ENCODE measurements at places on chromosomes 12 and 14.
A peak's percentile ranks its signal among the peaks of the same experiment; 100 is the strongest.

DNA sequence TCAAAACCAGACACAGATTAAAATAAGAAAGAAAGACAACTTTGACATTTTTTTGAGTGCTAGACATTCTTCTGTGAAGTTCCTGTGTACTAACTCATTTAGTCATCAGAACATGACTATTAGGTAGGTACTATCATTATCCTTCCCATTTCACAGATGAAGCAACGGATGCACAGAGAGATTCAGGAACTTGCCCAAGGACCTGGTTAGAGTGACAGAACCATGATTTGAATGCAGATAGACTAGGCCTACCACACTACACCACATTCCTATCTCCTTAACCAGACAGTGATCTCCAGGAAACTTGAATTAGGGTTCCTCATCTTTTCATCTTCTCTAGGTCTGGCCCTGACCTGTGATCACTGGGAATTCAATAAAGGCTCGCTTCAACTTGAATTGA, 54.4 kb upstream of the MED13L start:
- DNase-seq, result no peak

DNA sequence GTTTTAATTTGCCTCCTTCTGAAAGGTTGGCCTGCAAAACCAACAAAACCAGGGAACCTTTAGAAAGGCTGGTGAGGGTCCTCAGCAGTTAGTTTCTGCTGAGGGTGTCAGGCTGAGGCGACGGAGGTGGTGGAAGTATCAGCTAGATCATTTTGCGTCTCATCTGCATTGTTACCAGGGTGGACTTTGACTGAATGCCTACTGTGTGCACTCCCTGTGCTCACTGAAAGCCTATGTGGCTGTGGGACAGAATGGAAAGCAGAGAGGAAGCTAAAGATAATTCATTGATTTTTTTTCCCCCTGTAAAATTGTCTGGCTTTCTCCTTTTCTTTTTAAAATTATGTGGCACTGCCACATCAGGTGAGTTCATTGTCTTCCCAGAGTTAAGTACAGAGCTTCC, 68.4 kb upstream of the SRSF5 start:
- DNase-seq, result no peak

- no peak for DNase-seq
Observed at GRCh38 chr14:103317976-103318580, 16.0 kb upstream of the EIF5 start.

DNA sequence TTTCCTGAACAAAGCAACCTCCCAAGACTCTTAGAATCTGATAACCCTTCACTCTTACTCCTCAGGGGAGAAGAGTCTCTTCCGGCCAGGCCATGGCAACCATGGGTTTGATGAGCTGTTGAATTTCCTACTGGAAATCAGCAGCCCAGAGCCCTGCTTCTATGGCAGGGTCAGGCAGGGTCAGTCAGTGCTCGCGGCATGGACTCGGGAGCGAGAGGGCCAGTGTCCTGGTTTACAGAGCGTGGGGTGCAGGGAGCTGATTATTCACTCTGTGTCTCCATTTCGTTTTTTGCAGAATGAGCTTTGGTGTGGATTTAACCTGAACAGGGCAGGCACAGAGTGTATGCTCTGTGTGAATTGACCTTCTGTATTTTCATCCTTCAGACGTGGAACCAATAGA, 340.6 kb upstream of the SFSWAP start:
- no peak for DNase-seq

- DNase-seq, result no peak
Observed at GRCh38 chr14:84877061-84877460, 652.9 kb upstream of the FLRT2 start.

DNA sequence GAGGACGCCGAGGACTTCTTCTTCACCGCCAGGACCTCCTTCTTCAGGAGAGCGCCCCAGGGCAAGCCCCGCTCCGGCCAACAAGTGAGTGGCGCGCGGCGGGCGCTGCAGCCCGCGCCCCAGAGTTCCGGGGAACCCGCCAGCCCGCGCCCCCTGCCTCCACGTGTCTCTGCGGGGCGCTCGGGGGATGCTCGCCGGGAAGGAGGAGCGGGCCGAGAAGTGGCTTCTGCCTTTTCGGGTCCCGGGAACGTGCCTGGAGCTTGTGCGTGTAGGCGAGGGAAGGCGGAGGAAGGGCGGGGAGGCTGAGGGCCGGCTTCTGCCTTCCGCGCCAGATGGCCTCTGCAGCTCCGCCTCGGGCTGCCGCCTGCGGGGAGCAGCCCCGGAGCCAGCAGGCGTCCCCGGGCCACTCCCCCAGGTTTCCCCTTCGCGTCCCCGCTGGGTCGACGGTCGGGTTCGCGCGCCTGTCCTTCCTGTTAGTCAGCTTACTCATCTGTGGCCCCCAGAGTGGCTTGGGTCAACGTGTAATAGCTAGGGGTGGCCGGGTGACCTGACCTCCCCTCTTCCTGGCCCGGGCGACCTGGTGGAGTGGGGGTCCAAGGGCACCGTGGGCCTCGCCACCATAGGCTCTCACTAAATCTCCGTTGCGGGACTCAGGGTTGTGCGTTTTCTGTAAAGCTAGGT, 505 bp downstream of the RASSF3 start:
- peak; percentile 73 for DNase-seq

DNA sequence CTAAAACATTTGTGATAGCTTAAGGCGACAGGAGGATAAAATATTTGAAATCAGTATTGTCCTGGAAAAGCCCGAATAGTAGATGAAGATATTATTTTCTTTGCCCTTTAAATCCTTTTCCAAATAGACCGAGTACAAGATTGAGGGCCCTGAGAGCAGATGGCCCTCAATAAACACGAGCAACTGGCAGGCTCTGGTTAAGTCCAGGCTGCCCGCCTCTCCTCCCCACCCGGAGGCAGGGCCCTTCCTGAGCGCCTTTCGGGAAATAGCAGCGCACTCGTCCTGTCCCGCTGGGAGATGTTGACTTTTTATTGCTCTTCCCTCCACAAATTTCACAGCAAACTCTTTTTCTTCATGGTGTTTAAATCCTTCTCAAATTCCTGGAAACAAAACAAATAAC, 50.8 kb upstream of the MAX start:
- DNase-seq, result no peak

DNA sequence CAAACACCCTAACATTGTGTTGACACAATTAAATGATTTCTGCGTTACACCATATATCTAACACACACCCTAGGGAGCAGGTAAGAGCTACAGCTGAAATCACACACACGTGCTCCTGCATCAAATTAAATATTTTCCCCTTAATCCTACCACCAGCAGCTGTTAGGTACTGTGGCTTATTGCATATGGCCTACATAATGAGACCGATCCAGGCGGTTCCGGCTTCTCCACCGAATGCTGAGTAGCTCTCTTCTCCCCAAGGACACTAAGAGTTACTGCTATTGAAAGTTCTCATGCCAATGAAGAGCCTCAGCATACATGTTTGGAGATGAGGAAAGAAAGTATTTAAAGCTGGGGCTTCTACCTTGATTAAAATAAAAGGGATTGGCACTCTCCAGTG, 472.2 kb upstream of the STXBP6 start:
- no peak for DNase-seq

- DNase-seq, result no peak
Observed at GRCh38 chr12:52280796-52281560, 6.5 kb downstream of the KRT86 start.

GRCh38 chr12:76220980-76221379, 127.2 kb downstream of the BBS10 start:
- no peak for DNase-seq

DNA sequence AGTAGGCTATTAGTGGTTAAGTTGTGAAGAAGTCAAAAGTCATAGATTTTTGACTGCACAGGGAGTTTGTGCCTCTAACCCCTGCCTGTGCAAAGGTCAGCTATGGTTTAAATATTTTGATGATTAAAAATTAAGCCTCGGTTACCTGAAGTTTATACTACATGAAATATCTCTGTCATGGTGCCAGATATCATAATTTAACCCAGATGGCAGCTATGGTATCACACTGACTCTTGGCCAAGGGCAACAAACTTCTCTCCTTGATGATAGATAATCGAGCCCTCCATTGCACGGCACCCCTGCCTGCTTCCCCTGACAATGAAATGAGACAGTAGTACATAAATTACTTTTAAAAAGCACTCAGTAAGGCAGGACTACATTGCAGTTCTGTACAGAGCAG, 80.8 kb downstream of the SLC35F4 start:
- DNase-seq, result no peak

GRCh38 chr12:103166949-103167348, 209.5 kb downstream of the ASCL1 start:
- no peak for DNase-seq

Data from WTC11 (cell line).